Right atrium auricular region (tissue), 2 donors: ENCODE measurements at places on chromosomes 3 and 15. TPM values are rescaled to one million over a fixed set of nuclear protein-coding genes. Genes with fewer than 3 reads are reported as not detected.

DNA sequence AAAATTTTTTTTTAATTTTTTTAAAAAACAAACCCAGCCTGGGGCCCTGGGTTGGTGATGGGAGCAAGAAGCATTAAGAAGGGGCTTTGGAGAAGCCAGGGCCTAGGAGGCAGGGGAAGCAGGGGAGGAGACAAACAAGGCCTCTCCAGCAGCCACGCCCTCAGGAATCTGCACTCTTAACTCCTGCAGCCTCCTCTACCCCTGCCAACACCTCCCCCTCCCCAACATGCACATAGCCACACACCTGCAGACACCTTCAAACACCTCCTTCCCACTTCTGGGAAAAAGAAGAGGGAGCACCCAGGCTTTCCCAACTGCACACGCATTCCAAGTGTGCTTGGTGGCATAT lies 2.7 kb upstream of the DCAF1 start:
- no peak for DNase-seq

GRCh38 chr3:124250053-124250452 lies 258.1 kb upstream of the ROPN1 start:
- DNase-seq, result no peak

- DNase-seq, result no peak
Observed at GRCh38 chr3:179608931-179609720, 4.5 kb downstream of the NDUFB5 start.

DNA sequence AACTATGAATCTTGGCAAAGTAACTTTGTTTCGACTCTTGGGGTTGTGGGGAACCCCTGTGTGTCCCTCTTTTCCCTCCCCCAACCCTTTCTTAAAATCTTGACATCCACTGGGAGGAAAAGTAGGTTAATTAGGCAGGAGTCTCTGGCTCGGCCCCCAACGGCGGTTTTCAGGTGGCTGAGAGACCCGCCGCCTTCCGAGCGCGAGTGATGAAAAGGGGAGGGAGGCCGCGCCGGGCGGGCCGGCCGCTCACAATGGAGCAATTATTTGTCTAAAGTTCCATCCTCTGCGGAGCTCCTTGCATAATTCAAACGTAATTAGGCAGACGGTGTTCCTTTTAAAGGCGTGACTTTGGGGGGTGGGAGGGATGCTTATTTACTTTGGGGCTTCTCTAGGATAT lies 51.7 kb downstream of the ZIC4 start:
- DNase-seq, result no peak

DNA sequence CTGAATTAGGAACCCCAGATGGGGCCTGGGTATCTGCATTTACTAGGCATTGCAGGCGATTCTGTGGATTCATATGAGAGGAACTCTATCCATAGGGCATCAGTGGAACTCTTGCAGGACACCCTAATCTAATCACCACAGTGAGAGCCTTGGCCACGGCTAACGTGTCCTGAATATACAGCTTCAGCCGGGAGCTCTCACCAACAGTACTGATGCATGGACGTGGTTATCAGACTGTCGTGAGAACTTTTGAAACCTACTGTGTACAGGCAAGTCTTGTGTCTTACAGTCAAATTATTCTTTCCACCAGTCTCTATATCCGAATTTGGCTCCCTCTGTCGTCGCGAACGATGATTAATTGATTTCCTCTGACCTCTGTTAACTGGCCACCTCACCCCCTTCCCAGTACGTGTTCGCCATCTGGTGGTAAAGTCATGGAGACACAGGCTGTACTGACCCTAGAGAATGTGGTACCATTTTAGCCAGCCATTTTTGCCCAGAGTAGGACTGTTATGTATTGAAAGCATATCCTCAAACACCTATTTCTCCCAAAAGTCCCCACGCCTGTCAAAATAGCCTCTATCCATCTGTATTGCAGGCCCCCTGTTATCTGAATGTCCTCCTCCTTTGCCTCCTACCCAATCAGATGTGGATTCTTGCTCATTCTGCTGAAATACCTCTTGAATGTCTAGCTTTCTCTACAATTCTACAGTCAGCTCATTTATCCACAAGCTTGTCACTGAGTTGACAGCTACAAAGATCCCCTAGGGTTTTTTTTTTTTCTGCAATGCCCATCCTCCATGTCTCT lies 39.7 kb downstream of the GLDN start:
- peak; percentile 78 for DNase-seq

DNA sequence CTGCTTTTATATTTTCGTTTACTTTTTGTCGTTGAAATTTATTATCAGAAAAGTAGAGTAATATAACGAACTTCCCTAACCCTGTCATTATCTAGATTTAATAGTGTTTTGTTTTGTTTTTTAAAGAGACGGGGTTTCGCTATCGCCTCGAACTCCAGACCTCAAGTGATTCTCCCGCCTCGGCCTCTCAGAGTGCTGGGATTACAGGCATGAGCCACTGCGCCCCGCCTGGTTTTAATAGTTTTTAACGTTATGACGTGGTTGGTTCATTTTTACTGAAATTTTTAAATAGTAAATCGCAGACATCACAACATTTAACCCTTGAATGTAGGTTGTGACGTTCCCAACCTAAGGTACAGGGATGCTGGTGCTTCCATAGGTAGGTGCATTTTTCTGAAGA lies 1.0 kb downstream of the NGRN start:
- no peak for DNase-seq

The DAPK2 gene
- 57.6 TPM for total RNA-seq

DNA sequence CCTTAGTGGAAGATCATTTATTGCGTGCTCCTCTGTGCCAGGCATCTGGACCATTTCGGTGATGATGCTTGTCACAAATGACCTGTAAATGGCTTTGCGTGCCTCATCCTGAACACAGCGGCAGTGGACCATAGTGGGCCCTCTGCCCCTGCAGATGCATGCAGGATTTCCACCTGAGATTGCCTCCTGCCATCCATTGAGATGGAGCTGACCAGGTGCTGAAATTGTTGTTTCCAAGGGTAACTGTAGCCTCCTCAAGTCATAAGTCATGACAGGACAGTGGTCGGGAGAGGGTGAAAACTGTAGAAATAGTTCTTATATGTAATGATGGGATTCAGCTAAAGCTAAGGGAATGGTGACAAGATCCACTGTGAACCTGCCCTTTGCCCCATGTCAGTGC lies 35.5 kb downstream of the CLSTN2 start:
- no peak for DNase-seq

The OR5K2 gene
- total RNA-seq, result not detected

GRCh38 chr3:169510693-169511010 lies 152.9 kb downstream of the MECOM start:
- no peak for DNase-seq

DNA sequence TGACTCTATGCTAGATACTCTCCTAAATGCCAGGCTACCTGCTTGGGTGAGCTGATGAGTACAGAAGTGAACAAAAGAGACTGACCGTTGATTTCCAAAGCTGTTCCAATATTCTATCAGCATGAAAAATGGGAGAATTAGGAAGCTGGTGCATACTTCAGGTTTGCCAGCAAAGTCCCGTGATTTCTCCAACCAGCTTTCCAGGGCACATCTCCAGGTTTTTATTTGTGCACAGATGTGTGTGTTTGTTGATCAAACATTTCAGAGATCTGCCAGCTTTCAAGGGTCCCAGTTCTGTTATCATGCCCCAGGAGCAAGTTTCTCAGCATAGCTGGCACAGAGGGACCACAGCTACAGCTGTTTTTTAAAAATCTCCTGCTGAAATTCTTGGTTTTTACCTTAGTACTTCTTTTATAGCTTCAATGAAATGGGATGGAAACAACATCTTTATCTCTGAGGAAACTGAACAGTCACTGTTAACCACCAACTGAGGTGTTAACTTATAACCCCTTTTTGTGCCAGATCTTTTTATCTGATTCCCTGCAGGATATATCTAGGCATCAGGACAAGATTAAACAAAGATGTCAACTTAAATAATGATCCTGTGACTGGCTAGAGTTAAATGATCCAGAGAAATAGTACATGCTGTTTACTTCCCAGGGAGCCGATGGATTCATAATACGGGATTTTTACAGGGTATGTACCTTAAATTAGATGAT lies 380.8 kb downstream of the GRM7 start:
- no peak for DNase-seq

The RFC4 gene
- 7.2 TPM for total RNA-seq

The DPPA2 gene
- not detected for total RNA-seq

- peak; percentile 75 for DNase-seq
Observed at GRCh38 chr3:171838218-171838720, 4.9 kb upstream of the TMEM212 start.

The RSRC1 gene
- 24.8 TPM for total RNA-seq

GRCh38 chr3:47083786-47084185 lies 80.1 kb downstream of the SETD2 start:
- DNase-seq, result no peak

The TMEM89 gene
- total RNA-seq, result not detected

The FRMD4B gene
- total RNA-seq, result 30.6 TPM

- peak; percentile 61 for DNase-seq
Observed at GRCh38 chr15:67193223-67193990, 61.1 kb downstream of the AAGAB start.

The WDR53 gene
- 3.0 TPM for total RNA-seq

GRCh38 chr3:129602309-129602708 lies 4.2 kb downstream of the PLXND1 start:
- no peak for DNase-seq

DNA sequence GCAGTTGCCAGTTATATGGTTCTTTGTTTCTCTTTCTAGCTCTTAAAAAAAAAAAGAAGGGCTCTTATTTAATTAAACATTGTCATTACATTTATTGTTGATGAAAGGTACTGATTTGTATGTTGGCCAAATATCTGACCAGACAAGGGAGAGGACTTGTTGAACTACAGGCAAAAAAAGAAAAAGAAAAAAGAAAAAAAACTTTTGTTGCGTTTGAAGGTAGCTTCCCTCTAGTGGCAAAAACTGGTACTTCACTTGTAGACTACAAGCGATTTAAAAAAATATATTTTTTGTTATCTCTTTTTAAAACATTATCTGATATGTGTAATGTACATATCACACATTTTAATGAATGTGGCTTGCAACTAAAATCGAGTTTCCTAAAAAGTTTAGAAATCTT lies 280.6 kb downstream of the ROBO2 start:
- no peak for DNase-seq

DNA sequence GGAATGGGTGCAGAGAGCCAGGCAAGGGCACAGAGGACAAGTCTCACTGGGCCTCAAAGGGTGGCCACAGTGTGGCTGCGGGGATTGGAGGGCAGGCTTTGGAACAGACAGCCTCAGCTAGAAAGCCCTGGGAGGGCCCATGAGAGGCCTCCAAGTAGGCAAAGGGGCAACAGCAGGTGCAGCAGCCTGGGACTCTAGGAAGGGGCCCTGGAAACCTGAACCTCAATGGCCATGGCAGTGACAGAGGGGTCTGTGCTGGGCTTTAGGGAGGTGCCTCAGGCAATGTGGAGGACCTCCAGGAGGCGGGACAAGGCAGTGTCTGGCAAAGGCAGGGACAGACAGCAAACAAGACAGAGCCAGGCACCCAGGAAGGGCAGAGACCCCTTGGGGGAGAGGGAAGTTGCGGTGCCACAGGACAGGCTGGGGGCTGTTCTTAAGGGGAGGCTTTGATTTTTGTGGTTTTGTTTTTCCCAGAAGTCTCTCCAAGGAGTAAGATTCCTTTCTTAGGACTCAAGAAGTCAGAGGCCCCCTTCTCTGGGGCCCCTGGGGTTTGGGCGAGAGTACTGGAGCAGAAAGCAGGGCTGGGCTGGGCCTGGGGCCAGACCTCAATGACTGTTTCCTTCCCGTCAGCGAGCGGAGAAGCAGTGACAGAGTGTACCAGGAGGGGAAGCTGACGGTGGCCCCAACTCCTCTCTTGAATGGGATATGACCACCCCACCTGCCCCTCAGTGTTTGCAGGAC lies 9.7 kb downstream of the STOML1 start:
- peak; percentile 93 for DNase-seq

DNA sequence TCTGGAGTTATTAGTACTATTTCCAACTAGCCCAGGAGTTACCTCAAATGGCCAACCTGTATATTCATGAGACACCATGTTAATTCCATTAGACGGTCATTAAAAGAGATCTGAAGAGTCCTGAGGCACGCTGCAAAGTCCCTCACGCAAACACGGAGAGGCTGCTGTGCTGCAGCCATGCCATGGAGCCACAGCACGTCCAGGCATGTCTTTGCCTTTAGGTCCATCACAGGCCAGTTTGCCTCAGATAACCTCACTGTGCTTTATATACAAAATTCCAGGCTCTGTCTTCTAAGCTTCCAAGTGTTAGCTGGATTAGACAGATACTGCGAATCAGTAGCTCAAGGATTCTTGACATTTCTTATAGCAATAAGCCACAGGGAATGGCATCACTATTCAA lies 9.8 kb upstream of the PLAAT1 start:
- DNase-seq, result no peak

- no peak for DNase-seq
Observed at GRCh38 chr3:171458071-171458863, 1.9 kb downstream of the TNIK start.
